ENCODE measurements at places on chromosomes 12 and 14.

DNA sequence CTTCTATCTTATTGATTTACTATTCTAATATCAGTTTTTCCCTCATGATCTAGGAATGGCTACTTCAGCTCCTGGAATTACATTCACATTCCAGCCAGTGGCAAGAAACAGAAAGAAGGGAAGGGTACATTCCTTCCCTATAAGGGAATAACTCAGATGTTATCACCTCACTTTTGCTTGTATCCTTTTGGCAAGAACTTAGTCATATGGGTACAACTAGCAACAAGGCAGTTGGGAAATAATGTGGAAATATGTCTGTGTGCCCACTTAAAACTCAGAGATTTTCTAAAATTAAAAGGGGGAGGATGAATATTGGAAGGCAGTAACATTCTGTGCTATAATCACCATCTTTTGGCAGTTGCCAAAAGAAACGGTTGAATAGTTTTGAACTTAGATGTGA lies 85.6 kb downstream of the MSRB3 start:
- DNase-seq: no peak

DNA sequence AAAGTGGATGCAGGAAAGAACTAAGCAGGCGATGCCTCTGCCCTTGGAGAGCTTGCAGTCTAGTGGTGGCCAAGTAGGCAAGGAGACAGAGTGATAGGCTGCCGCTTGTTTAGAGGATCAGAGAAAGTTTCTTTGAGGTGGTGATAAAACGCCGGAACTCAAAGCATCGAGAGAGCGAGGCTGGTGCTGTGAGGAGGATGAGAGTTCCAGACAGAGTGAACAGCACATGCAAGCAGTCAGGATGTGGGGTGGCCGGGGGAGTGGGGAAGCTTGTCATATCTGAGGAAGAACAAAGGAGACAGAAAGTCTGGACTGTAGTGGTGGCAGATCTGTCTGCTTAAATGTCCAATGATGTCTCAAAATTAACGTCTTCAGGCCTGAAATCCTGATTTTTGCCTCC lies 319.7 kb downstream of the SNAPC1 start:
- peak; percentile 4 for DNase-seq

GRCh38 chr12:123269395-123269892 lies 2.2 kb downstream of the CDK2AP1 start:
- DNase-seq: no peak

DNA sequence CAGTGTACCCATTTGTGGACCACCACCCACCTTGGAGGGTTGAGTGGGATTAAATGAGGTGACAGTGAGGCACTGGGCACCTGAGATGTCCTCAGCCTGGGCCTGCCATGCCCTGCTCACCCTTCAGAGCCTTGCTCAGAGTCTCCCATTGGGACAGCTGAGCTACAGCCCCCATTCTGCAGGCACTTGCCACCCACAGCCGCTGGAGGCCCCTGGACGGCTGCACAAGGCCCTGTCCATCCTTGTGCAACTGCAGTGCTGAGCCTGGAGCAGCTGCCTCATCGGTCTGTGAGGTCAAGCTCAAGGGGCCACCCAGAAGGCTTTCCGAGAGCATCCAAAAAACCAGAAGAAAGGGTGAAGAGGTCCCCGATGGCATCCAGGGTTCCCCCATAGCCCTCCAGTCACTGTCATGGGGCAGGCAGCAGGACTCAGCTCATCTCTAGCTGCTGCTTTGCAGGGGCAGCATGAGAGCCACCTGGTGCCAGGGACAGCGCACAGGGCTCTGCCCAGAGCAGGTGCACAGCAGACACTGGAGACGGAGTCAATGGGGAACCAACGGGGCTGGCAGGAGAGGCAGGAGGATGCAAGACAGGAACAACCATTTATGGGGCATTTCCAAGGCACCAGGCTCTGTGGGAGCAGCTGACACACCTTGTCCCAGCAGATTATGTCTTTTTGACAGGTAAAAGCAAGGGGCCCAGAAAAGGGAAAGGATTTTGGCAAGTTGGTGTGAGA lies 84.6 kb downstream of the ARL6IP4 start:
- DNase-seq: no peak

DNA sequence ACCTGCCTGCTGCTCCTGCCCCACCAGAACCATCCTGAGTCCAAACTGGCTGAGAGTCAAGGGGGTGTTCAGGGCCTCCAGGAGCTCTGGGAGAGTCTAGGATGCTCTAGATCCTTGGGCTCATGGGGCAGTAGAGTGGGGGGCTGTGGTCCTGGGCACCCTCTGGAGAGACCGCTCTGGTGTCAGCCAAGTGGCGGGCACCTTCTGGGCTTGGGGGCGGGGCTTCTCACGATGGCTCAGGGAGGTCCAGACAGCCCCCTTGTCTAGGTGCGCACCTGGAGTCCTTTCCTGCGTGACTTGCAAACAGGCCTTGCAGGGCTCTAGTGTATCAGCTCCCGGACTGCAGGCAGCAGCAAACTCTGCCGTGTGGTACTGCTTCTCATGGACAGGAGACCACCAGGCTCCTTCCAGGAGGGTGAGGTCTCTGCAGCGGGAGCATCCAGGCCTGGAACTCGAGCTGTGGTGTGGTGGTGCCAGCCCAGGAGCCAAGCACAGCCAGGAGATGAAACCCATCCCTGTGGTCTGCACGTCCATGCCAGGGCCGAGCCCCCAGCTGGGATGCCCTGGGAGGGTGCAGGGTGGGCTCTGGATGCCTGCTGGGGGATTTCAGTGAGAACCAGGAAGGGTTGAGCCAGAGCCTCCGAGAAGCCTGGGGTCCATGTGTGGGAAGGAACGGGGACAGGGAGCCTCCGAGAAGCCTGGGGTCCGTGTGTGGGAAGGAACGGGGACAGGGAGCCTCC lies 15.0 kb downstream of the PACS2 start:
- no peak for DNase-seq

DNA sequence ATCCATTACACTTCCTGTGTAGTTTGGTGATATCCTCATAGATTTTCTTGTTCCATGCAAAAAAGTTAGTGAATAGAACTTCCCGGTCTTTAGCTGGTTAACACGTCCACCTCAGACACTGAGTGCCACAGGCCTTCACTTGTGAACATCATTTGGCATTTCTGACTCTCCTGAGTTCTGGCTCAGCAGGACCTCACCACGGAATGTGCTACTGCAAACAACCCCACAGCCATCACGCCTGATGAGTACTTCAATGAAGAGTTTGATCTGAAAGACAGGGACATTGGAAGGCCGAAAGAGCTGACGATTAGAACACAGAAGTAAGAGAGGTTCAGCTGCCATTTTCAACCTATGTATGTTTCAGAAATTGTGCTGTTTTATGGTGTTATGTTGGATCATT lies 20.0 kb downstream of the C12orf76 start:
- DNase-seq: no peak

GRCh38 chr12:109274381-109274780 lies 34.7 kb downstream of the FOXN4 start:
- DNase-seq: no peak

GRCh38 chr14:34277191-34277590 lies 184.8 kb downstream of the SPTSSA start:
- DNase-seq: no peak

- no peak for DNase-seq
These were observed 106.6 kb upstream of the VASH1 start for GRCh38 chr14:76654573-76655108.

- no peak for DNase-seq
These were observed 638 bp downstream of the LAG3 start for GRCh38 chr12:6772726-6773589.

DNA sequence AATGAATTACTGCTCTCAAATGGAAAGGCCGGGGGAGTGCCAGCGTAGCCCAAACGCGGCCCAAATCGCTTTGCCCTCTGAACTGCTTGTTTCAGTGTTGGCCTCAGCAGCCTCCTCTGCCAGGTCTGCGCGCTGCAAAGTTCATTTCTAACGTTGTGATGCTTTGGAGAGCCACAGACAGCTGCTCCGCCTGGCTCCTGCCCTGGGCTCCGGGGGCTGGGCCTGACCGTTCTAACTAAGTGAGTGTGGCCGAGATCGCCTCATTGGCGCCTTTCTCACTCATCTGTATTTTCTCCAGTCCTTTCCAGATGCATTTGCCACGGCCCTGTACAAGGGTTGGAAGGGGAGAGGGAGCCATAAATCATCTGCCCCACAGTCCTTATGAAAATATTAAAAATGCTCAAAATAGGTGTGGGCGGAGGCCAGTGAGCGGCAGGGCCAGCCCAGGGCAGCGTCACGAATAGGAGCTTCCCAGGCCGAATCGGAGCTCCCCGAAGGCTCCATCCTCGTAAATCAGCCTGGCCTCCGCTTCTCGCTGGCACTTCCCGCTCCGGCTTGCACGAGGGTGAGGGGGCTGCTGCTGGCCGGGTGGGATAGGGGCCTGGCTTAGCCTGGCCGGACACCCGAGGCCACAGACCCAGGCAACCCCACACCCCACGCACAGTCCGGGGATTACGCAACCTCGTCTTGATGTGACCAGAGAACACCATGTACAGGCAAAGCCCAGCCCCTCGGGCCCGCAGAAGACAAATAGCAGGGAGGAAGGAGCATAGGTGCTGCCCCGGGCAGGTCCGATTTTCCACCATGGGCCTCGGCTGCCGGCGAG lies 196.6 kb upstream of the DIO3 start:
- DNase-seq: no peak

- DNase-seq: no peak
These were observed 230.5 kb upstream of the KITLG start for GRCh38 chr12:88810806-88811205.

DNA sequence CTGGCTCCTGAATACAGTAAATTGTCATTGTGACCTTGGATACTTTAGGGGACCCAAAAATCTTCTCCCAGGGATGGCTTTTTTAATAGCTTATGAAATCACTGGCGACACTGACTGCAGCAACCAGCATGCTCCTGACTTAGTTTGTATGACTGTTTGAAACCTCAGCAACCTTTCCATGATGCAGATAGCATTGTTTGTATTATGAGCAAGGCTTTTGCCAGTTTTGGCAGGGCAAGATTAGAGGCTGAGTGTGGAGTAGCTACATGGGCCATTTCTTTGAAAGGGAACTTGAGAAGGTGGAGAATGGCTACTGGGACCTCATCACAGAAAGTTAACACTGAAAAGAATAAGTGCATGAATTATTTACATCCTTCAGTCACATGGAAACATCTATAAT lies 50.9 kb downstream of the SLC4A8 start:
- DNase-seq: no peak

DNA sequence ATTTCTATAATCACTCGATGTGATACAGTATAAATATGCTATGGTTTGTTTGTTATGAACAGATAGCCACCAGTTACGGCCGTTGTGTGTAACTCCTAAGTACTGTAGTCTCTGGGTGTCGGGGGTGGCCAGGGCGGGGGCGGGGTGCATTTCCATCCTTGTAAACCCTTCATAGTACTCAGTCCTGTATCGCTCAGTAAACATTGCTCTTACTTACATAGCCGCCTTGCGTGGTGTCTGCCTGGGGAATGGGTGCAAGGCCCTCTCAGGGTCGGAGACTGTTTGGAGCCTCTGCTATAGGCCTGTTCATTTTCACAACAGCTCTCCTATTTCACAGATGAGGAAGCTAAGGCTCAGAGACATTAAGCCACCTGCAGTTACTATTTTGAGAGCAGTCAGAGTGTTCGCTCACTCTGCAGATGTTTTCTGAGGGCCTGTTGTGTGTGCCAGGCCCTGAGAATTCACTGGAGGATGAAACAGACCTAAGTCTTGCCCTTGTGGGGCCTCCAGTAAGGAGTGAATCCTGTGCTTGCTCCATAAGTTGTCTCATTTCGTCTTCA lies 42.5 kb downstream of the JDP2 start:
- no peak for DNase-seq

GRCh38 chr12:105982022-105982421 lies 156.7 kb downstream of the NUAK1 start:
- no peak for DNase-seq

DNA sequence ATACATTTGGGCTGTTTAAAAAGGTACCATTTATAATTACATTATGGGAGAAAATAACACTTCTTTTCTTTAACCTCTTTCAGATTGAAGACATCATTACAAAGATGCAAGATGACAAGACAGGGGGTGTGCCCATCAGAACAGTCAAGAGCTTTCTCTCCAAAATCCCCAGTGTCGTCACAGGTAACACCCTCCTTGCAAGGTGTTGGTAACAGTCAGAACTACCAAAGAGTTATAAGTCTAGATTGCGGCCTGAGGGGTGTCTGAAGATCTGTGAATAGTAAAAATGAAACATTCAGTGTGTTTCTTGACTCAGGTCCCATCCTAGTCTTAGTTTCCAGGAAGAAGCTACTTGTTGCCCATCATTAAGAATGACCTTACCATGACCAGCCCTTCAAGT lies 419.8 kb downstream of the RGS6 start:
- no peak for DNase-seq

DNA sequence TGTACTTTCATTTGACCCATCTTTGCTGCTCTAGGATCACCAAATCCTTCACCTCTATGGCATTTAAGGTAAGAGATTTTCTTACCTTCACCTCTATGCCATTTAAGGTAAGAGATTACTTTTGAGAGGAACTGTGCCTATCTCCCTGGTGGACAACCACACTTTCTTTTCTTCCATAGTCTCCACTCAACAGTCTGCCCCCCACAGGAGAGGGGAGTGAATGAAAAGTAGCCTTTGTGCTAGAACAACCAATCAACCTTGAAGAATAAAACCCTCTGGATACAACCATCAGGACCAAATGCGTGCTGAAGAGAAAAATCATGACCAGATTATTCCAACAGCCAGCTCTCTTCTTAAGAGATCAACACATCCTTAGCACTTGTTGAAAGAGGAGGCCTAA lies 258.6 kb upstream of the TMPO start:
- DNase-seq: no peak

DNA sequence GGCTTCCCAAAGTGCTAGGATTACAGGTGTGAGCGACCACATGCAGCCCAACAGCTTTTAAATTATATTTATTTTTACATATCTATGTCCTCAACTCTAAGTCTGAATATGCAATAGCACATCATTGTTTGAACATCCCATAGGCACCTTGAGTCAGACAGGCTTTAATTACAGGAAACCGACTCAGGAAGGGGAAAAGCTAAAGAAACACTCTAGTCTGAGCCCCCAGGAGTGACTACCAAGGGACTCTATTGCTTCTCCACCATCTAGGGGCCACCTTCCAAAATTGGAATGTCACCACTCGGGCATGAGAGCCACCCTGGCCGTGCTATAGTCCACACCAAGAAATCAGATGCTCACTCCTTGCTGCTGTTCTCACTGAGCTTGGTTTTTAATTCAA lies 14.0 kb upstream of the MFAP5 start:
- no peak for DNase-seq

- no peak for DNase-seq
These were observed 77.5 kb downstream of the COX16 start for GRCh38 chr14:70281939-70282338.

- no peak for DNase-seq
These were observed 36.9 kb downstream of the MEG3 start for GRCh38 chr14:100862793-100863192.

- no peak for DNase-seq
These were observed 101.7 kb downstream of the ZFP36L1 start for GRCh38 chr14:68691031-68691791.

GRCh38 chr14:65877166-65877565 lies 464.6 kb downstream of the FUT8 start:
- DNase-seq: no peak

- DNase-seq: no peak
These were observed 83.2 kb downstream of the HMGA2 start for GRCh38 chr12:65907513-65907912.

Measured in activated naive CD4-positive, alpha-beta T cell (primary cell).